ENCODE measurements at places on chromosomes 3 and 15.

GRCh38 chr3:49172551-49173041 is 1.2 kb downstream of the KLHDC8B start:
- no peak for DNase-seq

- DNase-seq = no peak
Measured at GRCh38 chr3:182862159-182862860, 69.0 kb downstream of the ATP11B start.

DNA sequence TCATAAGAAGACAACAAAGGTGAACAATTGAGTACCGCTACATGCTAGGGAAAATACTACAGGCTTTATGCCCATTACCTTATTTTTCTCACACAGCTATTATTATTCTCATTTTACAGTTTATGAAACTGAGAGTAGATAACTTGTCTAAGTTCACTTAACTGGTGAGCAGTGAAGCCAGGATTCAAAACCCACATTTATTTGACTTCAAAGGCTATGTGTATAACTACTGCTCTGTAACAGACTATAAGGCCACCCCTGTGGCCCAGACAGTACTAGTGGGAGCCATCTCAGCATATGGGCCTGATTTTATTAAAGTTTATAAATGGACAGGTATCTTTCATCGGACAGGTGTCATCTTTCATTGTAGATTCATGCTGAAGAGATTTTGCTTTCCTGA is 14.4 kb upstream of the BBX start:
- DNase-seq = no peak

- DNase-seq = no peak
Measured at GRCh38 chr3:48405343-48405881, 24.5 kb downstream of the PLXNB1 start.

DNA sequence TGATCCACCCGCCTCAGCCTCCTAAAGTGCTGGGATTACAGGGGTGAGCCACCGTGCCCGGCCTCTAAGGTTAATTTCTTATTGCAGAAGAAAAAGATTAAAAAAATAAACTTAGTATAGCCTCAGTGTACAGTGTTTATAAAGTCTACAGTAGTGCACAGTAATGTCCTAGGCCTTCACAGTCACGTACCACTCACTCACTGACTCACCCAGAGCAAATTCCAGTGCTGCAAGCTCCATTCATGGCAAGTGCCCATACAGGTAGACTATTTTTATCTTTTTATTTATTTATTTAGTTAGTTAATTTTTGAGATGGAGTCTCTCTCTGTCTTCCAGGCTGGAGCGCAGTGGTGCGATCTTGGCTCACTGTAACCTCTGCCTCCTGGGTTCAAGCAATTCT is 3.2 kb upstream of the FLNB start:
- no peak for DNase-seq

DNA sequence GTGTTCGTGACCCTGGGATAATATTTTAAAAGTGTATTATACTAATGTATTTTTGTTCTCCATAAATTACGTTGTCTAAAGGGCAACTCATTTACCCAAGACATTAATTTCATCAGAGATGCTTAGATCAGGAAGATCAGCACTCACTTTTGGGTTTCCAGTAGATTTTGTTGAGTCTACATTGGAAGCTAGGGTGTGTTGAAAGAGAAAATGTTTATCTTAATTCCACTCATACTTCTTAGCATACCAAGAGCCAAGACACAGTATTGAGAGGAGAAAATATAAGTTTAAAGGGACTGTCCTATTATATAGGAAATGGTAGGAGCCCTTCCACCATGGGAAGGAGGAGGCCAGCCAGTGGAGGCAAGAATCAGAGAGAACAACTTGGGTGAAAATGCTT is 412.9 kb upstream of the RGMA start:
- no peak for DNase-seq

GRCh38 chr3:98680723-98681122 is 82.4 kb upstream of the ST3GAL6 start:
- no peak for DNase-seq

DNA sequence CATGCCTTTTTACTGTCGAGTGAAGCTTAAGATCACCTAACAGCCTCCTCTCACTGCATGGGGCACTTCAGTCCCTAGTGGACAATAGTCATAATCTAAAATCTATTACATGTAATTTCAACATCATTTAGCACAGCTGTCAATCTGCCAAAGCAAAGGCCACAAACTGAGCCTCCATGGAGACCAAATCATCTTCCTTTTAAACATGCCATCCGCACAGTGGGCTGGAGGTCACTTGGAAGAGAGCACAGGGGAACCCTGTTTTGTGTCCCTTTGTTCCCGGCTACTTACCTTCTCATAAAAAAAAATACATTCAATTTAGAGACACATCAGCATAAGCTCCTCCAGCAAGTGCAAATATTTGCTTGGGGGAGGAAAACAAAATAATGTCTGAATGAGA is 167.3 kb downstream of the SQOR start:
- DNase-seq = no peak

- no peak for DNase-seq
Measured at GRCh38 chr3:136835813-136836510, 17.0 kb downstream of the SLC35G2 start.

- no peak for DNase-seq
Measured at GRCh38 chr3:60269377-60269776, 981.9 kb downstream of the FHIT start.

DNA sequence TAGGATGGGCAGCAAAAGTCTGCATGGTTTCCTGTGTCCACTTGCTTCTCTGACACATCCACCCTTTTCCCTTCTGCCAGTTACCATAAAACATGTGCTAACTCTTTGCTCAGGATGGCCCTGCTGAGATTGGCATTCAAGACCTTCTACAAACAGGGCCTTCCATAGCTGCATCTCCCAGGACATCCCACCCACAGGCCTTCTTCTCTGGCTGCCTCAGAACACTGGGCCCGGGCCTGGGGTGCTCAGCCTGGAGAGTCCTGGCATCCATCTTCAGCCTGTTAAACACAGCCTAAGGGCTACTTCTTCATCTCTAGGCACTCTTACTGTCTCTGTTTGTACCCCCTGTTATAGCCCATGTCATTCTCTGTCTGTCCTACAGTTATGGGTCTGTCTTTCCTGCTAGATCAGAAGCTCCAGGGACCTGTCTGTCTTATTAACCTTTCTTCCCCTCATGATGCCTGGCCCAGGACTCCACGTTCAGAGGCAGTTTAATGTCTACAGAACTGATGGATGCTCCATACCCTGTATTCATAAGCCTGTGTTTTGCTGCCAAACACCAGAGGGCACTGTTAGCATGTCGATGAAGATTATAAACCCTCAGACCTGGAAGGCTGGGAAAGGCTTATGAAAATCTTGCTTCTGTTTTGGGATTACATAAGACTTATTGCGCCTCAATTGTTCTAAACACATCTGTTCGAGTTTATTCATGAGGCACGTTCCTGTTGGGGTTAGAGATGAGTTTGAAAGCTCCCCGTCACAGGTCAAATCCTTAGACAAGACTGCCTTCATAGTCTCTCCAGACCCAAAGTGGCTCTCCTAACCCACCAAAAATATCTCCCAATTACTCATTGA is 16.5 kb downstream of the SEMA3G start:
- no peak for DNase-seq

GRCh38 chr3:5264896-5265770 is 77.6 kb downstream of the EDEM1 start:
- no peak for DNase-seq

DNA sequence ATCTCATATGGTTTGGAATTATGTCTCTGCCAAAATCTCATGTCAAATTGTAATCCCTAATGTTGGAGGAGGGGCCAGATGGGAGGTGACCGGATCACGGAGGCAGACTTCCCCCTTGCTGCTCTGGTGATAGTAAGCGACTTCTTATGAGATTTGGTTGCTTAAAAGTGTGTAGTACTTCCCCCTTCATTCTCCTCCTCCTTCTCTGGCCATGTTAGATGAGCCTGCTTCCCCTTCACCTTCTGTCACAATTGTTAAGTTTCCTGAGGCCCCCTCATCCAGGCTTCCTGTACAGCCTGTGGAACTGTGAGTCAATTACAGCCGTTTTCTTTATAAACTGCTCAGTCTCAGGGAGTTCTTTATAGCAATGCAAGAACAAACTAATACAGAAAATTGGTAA is 51.1 kb downstream of the NEDD4 start:
- no peak for DNase-seq

DNA sequence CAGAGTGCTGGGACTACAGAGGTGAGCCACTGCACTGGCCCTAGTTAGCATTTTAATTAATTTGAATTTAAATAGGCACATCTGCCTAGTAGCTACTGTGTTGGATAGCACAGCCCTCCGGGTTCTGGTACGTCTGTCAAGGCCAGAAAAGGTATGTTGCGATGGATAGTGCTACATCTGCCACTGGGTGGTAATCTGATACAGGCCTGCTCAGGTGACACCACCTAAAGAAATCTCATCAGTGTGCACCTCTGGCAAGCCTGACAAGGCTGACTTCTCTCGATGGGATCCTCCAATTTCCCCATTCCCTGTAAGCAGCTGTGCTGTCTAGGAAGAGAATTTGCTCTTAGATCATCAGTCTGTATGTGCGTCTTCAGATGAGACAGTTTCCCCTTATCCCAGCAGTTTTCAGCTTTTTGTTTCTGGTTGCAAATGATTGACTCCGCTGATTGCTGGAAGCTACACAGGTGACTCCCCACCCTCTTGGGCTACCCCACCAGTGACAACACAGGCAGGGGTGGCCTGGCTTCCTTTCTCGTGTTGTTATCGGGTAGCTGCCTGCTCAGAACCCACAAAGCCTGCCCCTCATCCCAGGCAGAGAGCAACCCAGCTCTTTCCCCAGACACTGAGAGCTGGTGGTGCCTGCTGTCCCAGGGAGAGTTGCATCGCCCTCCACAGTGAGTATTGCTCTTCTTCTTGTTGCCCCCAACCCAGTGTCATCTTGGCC is at the start of gene CCR9:
Gene CCR9 (plus strand): TSS at position 565 of the 727 bp plus-strand sequence. CDS start 8,391 bp downstream, outside the sequence.
- DNase-seq = no peak

- DNase-seq = no peak
Measured at GRCh38 chr15:75682181-75683135, 30.2 kb downstream of the CSPG4 start.

GRCh38 chr3:49471856-49472495 is 1.9 kb downstream of the DAG1 start:
- no peak for DNase-seq

- no peak for DNase-seq
Measured at GRCh38 chr3:155500194-155500818, 206.8 kb upstream of the STRIT1 start.

DNA sequence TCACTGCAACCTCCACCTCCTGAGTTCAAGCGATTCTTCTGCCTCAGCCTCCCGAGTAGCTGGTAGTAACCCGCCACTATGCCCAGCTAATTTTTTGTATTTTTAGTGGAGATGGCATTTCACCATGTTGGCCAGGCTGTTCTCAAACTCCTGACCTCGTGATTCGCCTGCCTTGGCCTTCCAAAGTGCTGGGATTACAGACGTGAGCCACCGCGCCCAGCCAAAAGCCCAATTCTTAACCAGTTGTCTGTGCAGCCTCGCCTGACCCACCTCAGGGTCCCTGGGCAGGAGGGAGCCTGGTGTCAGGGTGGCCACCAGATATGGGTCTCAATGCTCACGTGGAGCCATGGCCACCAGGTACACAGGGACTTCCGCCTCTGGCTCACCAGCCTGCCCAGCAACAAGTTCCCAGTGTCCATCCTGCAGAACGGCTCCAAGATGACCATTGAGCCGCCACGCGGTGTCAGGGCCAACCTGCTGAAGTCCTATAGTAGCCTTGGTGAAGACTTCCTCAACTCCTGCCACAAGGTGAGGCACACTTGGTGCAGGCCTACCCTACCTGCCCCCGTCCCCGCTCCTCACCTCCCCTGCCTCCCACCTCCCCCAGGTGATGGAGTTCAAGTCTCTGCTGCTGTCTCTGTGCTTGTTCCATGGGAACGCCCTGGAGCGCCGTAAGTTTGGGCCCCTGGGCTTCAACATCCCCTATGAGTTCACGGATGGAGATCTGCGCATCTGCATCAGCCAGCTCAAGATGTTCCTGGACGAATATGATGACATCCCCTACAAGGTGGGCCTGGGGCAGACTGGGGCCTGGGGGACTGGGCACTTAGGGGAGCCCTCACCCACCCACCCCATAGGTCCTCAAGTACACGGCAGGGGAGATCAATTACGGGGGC is 48.6 kb downstream of the SEMA3G start:
- no peak for DNase-seq

- no peak for DNase-seq
Measured at GRCh38 chr3:49563040-49563578, 8.8 kb downstream of the BSN start.

- DNase-seq = no peak
Measured at GRCh38 chr3:36525115-36525801, 145.0 kb downstream of the STAC start.

DNA sequence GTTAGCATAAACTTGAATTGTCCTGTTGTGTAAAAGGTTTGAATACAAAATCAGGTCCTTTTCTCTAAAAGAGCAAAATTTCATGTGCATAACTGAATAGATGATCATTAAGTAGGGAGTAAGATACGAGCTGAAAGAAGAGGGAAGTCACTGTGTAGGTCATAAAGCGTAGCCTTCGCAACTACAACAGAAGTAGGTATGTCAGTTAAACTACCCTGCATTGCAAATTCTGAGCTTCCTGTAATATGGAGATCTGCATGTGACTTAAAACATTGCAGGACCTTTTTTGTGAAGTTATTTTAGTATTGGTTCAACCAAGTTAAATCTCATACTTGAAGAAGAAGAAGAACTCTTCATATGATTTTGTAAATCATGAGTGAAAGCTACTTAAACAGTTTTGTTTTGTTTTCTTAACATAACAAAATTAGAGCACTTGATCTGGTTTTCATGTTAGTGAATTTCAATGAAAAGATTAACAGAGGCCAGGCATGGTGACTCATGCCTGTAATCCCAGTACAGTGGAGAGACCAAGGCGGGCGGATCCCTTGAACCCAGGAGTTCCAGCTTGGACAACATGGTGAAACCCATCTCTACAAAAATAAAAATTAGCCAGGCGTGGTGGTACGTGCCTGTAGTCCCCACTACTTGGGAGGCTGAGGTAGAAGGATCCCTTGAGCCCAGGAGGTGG is 26.4 kb downstream of the ARMC8 start:
- DNase-seq = no peak

DNA sequence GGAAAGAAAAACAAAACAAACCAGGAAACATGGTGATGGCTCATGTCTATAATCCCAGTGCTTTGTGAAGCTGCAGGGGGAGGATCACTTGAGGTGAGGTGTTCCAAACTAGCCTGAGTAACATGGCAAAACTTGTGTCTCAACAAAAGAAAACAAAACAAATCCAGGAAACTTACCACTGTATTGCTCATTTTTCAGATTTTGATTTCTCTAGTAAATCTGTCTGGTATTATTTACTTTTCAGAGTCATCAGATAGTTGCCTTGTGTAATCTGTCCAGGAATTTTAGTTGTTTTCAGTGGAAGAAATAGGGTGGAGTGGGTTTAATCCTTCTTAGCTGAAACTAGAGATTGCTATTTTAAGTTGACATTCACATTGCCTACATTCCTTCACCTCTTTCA is 91.8 kb upstream of the ALCAM start:
- DNase-seq = no peak

All from stimulated activated CD4-positive, alpha-beta T cell treated with anti-CD3 and anti-CD28 coated beads, Interleukin-15, amount 100 ng/mL, for 1 hour (primary cell).